Right atrium auricular region (tissue), 2 donors: ENCODE measurements at places on chromosomes 4 and X. TPM values are rescaled to one million over a fixed set of nuclear protein-coding genes. Genes with fewer than 3 reads are reported as not detected.

Gene OTUD6A
- total RNA-seq, result not detected

GRCh38 chrX:42117318-42117717, 194.0 kb upstream of the CASK start:
- DNase-seq, result no peak

Gene FATE1
- total RNA-seq, result not detected

- DNase-seq, result no peak
These were observed 148.7 kb downstream of the FSTL5 start for GRCh38 chr4:162015090-162015489.

GRCh38 chr4:168868044-168868781, 141.8 kb downstream of the CBR4 start:
- no peak for DNase-seq
